Neural progenitor cell (in vitro differentiated cells): ENCODE measurements at places on chromosomes 12 and 14.

DNA sequence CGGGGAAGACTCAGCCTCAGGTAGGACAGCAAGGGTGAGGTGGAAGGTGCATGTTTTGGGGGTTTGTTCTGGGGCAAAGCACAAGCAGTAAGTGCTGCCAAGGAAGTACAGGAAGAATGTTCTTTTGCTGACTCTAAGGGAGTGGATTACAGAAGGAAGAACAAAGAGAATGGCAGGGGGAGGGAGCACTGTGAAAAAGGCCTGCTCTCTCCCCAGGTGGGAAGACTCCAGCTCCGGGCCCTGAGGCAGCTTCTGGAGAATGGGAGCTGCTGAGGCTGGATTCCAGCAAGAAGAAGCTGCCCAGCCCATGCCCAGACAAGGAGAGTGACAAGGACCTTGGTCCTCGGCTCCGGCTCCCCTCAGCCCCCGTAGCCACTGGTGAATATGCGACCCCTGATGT lies 7.0 kb upstream of the PFDN5 start:
- DNase-seq, result no peak

DNA sequence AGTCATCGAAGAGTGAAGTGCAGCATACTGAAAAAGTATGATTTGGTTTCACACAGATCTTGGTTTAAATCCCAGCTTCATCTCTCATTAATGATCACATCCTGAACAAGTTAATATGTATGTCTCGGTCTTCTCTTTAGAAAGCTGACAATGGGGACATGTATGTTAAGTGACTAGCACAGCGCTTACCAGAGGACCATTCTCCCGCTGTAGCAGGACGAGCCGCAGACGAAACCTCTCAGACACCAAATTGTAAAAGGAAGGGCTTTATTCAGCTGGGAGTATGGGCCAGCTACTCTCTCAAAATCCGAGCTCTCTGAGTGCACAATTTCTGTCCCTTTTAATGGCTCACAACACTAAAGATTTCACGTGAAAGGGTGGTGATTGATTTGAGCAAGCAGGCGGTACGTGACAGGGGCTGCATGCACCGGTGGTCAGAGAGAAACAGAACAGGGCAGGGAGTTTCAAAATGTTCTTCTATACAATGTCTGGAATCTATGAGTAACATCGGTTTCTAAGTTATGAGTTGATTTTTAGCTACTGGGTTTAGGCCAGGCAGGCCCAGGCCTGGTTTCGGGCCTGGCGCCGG lies 682.4 kb downstream of the DIO2 start:
- no peak for DNase-seq

DNA sequence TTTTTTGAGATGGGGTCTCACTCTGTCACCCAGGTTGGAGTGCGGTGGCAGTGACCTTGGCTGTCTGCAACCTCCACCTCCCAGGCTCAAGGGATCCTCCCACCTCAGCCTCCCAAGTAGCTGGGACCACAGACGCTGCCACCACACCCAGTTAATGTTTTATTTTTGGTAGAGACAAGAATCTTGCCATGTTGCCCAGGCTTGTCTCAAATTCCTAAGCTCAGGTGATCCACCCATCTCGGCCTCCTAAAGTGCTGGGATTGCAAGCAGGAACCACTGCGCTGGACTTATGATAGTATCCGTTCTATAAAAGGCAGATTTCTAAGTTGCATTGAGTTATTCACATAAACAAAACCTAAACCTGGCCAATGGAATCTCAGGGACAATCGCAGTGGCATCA lies 321.1 kb upstream of the PRICKLE1 start:
- no peak for DNase-seq

GRCh38 chr12:124696693-124697476 lies 129.5 kb upstream of the NCOR2 start:
- no peak for DNase-seq

GRCh38 chr14:96284008-96284407 lies 28.0 kb downstream of the BDKRB1 start:
- DNase-seq, result no peak

DNA sequence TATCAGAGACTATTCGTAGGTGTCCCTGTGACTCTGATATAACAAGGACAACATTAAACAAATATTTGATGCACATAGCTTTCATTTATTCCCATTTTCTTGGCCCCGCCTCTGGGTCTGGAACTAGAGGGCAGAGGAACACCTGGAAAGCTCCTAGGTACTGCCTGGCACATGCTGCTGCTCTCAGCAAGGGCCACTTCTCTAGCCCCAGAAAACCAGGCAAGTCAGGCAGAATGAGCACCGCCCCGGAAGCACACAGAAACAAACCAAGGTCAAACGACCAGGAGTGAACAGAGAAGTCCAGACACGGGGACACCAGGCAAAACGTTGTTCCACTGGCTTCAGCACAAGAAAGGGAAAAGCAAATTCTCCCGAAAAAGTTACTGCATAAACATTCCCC lies 76.1 kb downstream of the TTC7B start:
- no peak for DNase-seq
